Stimulated activated CD4-positive, alpha-beta T cell treated with anti-CD3 and anti-CD28 coated beads, Interleukin-12 subunit alpha, Interleukin-12 subunit beta, amount 100 ng/mL, for 4 hours (primary cell): ENCODE measurements at places on chromosomes 5 and 9.

GRCh38 chr5:54902791-54903473 lies 82.5 kb downstream of the ESM1 start:
- DNase-seq = no peak

DNA sequence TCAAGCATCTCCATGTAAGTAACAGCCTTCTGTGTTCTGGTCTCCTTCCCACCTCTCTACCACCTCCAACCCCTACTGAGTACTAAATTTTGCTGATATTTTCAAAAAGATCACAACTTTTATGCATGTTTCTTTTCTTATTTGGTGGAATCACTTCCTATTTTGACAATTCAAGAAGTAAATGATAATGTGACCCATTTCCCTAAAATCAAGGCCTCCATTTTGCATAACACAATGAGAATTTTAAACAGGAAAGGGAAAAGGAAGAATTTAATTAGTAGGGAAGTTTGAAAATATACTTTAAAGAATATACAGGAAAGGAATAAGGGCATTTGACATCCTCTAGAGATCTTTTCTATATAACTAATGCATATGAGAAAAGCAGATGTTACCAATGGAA lies 212.9 kb upstream of the RASA1 start:
- no peak for DNase-seq

- no peak for DNase-seq
These were observed 136.7 kb upstream of the NFIL3 start for GRCh38 chr9:91560301-91560700.

GRCh38 chr5:99607124-99607523 lies 678.3 kb upstream of the CHD1 start:
- DNase-seq = no peak

GRCh38 chr9:112028242-112029221 lies 131.9 kb downstream of the UGCG start:
- DNase-seq = no peak

- no peak for DNase-seq
These were observed 160.2 kb downstream of the MED10 start for GRCh38 chr5:6218116-6218515.
